ENCODE measurements at places on chromosomes 4 and X.

- no peaks in the 10 kb centered on the region for H3K4me1 ChIP-seq
- DNase-seq, result no peak
- H3K27ac ChIP-seq, result no peak overlapping the region
- no peaks in the 10 kb centered on the region for H3K36me3 ChIP-seq
- H3K4me3 ChIP-seq, result no peak overlapping the region
Measured at GRCh38 chr4:59412739-59413138, 1787.4 kb upstream of the ADGRL3 start.

GRCh38 chr4:123397144-123398065, 810 bp downstream of the SPRY1 start:
- H3K27me3 ChIP-seq, result no peaks in the 10 kb centered on the region
- H3K4me1 ChIP-seq, result no peaks in the 10 kb centered on the region
- H3K27ac ChIP-seq, result peak overlapping the region; percentile 95
- peak overlapping the region; percentile 55 for H3K4me3 ChIP-seq

GRCh38 chr4:140497405-140497746, 717 bp downstream of the MGAT4D start:
- no peak overlapping the region for H3K4me3 ChIP-seq
- H3K27me3 ChIP-seq, result peaks cover 20% of the 10 kb centered on the region
- DNase-seq, result no peak

DNA sequence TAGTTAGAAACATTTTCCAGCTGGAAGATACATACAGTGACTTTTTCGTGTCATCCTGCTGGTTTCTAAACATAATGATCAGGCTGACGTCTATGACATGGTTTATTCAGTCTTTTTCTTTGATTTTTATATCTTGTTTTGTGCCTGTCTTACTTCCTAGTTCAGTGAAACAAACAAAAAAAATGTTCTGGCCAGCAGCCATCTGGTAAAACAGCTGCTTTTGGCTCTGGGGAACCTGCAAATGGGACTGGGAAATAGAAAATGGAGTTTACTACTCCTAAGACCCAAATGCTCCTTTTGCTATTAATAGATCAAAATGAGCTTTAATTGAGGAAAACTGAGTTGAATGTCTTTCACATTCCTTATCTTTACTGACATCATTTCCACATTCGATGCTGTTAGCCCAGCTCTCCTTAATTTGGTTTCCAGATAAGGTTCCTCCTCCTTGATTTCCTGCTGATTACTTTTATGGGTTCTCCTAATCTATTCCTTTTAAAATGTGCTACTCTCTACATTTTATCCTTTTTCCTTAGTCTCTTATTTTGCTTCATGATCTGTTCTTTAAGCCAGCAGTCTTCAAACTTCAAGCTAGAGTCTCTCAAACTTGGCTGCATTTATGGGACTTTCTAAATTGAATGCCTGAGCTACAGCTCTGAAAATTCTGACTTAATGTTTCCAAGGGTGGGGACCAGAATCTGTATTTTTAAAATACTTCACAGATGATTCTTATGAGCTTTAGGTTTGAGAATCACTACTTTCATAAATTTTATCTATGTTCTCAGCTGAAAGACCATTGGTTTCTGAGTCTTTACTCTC, 499.5 kb downstream of the ANKRD50 start:
- no peak for DNase-seq
- H3K36me3 ChIP-seq, result no peaks in the 10 kb centered on the region
- H3K4me3 ChIP-seq, result no peak overlapping the region
- no peaks in the 10 kb centered on the region for H3K27me3 ChIP-seq

DNA sequence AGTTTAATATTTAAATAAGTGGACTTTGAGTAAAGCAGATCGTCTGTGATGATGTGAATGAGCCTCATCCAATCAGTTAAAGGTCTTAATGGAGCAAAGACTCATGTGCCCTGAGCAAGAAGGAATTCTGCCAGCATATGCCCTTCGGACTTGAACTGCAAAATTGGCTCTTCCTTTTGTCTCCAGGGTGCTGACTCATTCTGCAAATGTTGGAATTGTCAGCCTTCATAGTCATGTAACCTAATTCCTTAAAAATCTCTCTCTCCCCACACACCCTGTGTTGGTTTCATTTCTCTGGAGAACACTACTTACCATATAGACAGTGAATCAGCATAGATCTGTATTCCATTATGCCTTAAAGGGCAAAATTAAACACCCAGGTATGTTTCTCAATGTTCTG, 609.8 kb upstream of the GALNTL6 start:
- no peak for DNase-seq
- H3K27me3 ChIP-seq, result no peaks in the 10 kb centered on the region
- H3K36me3 ChIP-seq, result no peaks in the 10 kb centered on the region
- no peak overlapping the region for H3K4me3 ChIP-seq

GRCh38 chr4:8913121-8913857, 41.6 kb upstream of the HMX1 start:
- no peak overlapping the region for H3K4me3 ChIP-seq
- no peaks in the 10 kb centered on the region for H3K4me1 ChIP-seq

DNA sequence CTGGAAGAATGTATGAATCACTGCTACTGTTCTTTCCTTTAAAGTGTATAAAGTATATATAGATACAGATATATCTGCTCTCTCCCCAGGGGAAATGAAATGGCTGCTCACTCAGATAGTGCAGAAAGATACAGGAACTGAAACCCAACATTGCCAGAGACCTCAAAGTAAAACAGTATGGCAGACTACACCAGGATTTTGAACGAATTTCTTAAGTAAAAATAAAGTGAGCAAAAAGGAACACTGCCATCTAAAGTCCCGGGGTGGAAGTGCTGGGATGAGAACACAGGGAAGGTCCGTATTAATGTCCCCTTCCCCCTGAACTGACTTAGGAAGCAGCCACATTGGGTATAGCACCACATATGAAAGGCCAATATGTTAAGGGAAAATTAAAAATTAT, 93.4 kb downstream of the TMA16 start:
- no peaks in the 10 kb centered on the region for H3K4me1 ChIP-seq
- no peaks in the 10 kb centered on the region for H3K36me3 ChIP-seq
- H3K27ac ChIP-seq, result no peak overlapping the region
